CD4-positive, alpha-beta T cell treated with Interleukin-6 at 100 ng/mL for 8 hours (primary cell): ENCODE measurements at places on chromosomes 3 and 15.

- DNase-seq, result no peak
Observed at GRCh38 chr3:16059711-16060357, 114.6 kb upstream of the GALNT15 start.

GRCh38 chr3:58020783-58021071, 12.5 kb downstream of the FLNB start:
- no peak for DNase-seq

- peak; percentile 69 for DNase-seq
Observed at GRCh38 chr3:48514431-48515227, 10.7 kb upstream of the SHISA5 start.

DNA sequence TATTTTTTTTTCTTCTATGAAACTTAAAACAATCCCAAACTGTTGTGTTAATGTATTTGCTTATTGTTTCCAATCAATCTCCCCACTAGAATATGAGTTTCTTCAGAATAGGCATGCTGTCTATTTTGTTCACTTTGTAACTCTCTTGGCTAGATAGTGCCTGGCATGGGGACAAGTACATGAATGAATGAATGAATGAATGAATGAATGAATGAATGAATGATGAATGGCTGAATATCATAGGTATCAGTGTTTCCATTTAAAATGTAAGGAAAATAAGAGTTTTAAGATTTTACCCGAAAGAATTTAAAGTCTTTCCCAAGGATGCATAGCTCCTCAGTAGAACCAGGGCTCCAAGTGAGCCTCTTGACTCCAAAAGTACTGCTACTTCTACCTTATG, 294.9 kb upstream of the GADL1 start:
- DNase-seq, result no peak

GRCh38 chr3:179181021-179181472, 32.9 kb downstream of the PIK3CA start:
- DNase-seq, result no peak
